Activated CD4-positive, alpha-beta memory T cell treated with anti-CD3 and anti-CD28 coated beads for 36 hours (primary cell): ENCODE measurements at places on chromosomes 6 and 20. TPM values are rescaled to one million over a fixed set of nuclear protein-coding genes. Genes with fewer than 3 reads are reported as not detected.

GRCh38 chr6:5989141-5989723 is 17.5 kb downstream of the NRN1 start:
- DNase-seq = no peak

DNA sequence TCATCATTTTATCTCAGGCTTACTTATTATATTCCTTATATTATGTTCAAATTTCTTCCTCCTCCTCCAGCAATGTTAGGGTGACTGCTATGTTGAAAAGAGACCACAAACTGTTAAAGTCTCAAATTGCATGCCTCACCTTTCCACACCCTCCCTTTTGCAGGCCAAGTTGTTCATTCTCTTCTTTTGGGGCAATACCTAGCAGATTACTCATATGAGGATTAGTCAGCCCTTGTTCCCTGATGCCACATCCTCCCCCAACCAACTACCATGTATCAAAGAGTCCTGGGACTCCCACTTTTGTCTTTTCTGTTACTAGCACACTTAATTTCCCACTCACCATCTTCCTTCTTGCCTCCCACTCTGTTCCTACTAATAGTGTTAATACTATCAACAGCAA is 434.7 kb downstream of the BCKDHB start:
- DNase-seq = no peak

Gene MEP1A
- total RNA-seq = not detected

- DNase-seq = no peak
These were observed 50.5 kb downstream of the BMP7 start for GRCh38 chr20:57215826-57216471.

GRCh38 chr20:33555755-33556154 is 65.9 kb downstream of the CBFA2T2 start:
- DNase-seq = no peak

Gene DDO
- total RNA-seq = not detected

- peak; percentile 14 for DNase-seq
These were observed 64.8 kb downstream of the IBTK start for GRCh38 chr6:82182756-82183155.

GRCh38 chr20:33688938-33689424 is 2.8 kb upstream of the E2F1 start:
- no peak for DNase-seq

DNA sequence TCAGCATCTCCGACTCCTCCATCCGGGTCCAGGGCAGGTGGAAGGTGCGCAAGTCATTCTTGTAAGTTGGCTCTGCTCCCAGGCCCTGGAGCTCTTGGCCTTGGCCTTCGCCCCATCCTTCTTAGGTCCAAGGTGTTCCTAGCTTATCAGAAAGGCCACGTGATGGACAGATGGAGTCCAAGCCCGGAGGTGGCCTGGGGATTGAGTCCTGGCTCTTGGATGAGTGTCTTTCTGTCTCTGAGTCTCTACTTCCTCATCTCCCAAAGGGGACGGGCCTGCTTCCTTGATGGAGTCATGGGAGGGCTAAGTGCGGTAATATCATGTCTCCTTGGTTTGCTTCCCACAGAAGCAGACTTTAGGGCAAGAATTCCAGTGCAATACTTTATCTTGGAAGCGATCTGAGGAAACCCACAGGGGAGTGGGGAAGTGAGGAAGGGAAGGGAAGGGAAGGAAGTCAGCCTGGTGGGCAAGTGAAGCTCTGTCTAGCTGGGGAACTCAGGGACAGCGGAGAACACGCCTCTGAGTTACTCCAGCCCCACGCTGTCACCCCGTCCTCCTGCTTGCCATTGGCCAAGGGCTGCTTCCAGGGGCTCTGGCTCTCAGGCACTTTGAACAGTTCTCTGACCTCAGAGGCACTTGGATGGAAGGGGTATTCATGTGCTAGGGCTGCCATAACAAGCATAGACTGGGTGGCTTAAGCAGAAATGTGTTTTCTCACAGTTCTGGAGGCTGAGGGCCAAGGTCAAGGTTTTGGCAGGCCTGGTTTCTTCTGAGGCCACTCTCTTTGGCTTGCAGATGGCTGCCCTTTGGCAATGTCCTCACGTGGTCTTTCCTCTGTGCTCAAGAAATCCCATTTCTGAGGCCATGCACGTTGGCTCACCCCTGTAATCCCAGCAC is 4.8 kb downstream of the LBP start:
- no peak for DNase-seq

Gene DDX43
- total RNA-seq = 0.29 TPM

Gene GNMT
- total RNA-seq = not detected

Gene ID4
- not detected for total RNA-seq

Gene DPPA5
- not detected for total RNA-seq

Gene CFB
- 0.76 TPM for total RNA-seq

DNA sequence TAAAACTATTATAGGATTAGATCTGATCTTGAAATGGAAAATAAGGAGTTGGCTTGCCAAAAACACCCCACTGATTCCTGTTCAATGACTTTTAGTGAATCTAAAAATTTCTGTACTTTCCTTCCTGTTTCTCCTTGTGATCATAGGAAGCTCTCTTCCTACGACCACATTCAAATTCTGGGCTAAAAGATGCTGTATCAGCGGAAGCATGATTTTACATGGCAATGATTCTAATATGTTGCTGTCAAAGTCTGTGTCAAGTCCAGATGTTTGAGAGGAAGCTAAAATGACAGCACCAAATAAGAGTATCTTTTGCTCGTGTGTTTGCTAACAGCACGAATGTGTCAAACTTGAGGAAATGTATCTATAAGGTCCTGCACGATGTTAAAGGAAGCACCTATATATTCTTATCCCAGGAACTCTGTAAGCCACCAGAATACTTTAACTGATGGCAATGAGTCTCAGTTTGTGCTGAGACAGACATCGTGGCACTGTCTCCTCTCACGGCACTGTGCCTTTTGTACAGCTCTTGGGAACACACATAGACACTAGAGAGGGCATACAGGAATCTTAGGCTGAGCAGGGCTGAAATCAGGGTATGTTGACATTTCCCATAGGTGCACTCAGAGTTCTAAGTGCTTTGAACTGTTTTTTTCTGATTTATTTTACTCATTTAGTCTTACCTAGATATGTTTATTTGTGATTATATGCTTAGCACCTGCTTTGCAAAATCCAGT is 24.9 kb upstream of the MAP3K4 start:
- no peak for DNase-seq

Gene SLC32A1
- not detected for total RNA-seq

GRCh38 chr6:111673937-111674336 is 68.3 kb upstream of the TRAF3IP2 start:
- DNase-seq = no peak

GRCh38 chr6:53284901-53285300 is 63.8 kb downstream of the ELOVL5 start:
- DNase-seq = peak; percentile 57

- no peak for DNase-seq
These were observed 49.8 kb downstream of the SPATA2 start for GRCh38 chr20:49865559-49865958.

Gene CCR6
- 7.4 TPM for total RNA-seq

Gene MATN4
- total RNA-seq = 0.95 TPM

Gene ADTRP
- 26.1 TPM for total RNA-seq

- DNase-seq = no peak
These were observed 458.4 kb downstream of the TBC1D32 start for GRCh38 chr6:120875900-120876299.

- DNase-seq = no peak
These were observed 360.4 kb downstream of the ZFAND3 start for GRCh38 chr6:38179794-38180430.

DNA sequence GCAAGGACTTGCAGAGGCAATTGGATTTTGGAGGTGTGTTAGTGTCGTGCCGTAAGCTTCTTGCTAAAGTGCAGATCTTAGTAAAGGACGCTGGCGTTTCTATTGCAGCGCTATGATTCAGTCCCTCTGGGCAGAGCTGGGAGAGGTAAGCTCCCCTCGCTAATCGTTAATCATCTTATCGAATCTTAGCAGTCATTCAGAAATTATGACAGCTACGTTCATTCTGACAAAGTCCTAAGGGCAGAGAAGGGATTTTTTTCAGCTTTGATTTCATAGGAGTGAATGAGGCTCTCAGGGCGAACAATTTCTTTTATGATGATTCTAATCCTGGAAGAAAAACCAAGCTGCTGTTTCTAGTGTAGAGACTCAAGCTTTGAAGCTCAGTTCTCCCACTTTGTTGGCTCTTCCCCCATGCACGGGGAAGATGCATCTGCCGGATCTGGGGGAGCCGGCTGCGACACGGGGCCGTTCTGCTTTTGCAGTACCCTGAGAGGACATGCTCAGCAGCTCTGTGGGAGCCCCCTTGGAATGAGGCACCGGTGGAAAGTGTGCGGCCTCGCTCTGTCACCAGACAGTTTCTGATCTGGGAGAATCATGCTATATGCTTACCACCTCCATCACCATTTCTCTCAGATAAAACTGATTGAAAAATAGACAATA is 79.1 kb upstream of the SLC22A23 start:
- no peak for DNase-seq

Gene ECT2L
- total RNA-seq = not detected

GRCh38 chr6:45012687-45013086 is 315.4 kb upstream of the RUNX2 start:
- DNase-seq = no peak

GRCh38 chr6:30447237-30447636 is 42.1 kb upstream of the HLA-E start:
- no peak for DNase-seq

Gene TAPBP
- 202 TPM for total RNA-seq

DNA sequence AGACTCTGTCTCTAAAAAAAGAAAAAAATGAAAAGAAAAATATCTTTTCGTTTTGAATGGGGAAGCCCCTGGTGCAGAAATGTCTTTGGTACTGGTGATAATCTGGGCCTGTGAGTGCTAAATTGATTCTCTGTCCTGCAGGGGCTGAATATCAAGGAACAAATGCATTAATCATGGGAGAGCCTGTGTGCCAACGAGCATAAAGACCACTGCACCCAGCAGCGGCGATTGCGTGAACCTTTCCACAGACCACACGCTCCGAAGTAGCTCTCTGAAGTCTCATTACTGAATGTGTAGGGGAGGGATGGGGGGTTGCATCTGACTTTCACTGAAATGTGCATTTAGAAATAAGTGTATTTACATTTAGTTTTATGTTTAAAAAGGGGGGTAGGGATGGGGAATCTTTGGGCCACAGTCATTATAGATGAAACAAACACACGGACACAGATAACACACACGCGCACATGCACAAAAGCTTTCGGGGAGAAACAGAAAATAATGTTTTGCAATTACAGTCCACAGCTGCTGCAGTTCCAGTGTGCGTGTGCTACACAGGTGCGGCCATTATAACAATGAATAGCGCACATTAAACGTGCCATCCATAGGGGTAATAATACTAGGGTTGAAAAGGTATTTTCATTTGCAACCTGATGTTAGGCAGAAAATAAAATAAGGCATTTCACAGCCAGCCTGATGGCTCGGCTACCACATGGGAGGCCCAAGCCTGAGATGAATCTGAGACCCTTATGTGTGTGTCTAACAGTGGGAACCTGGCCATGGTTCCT is 154.0 kb downstream of the MBOAT1 start:
- DNase-seq = no peak

GRCh38 chr20:21376626-21377025 is 20.7 kb downstream of the NKX2-4 start:
- DNase-seq = no peak

DNA sequence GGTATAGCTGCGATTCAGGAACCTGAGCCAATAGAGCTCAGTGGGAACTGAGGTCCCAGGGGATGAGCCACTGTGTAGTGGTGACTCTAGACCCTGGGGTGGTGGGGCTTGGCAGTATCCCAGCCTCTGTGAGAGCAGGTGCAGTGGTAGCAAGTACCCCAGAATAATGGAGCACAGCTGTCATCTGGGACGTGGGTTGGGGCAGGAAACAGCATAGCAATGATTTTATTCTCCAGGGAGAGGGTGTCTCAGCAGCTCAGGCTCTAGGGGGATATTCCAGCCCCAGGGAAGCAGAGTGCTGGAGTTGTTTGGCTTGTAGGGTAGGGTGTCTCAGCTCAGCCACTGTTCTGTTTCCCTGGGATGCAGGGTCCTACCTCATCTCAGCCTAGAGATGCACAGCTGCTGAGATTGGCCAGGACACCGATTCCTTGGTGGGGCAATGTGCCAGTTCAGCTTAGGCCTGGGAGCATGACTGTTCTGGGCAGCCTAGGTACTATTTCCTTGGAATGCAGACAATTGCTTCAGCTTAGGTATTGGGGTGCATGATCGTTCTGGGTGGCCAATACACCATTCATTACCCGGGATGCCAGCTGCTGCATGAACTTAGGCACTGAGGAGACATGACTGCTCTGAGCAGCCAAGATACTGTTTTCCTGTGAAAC is 34.0 kb upstream of the NUP153 start:
- no peak for DNase-seq

DNA sequence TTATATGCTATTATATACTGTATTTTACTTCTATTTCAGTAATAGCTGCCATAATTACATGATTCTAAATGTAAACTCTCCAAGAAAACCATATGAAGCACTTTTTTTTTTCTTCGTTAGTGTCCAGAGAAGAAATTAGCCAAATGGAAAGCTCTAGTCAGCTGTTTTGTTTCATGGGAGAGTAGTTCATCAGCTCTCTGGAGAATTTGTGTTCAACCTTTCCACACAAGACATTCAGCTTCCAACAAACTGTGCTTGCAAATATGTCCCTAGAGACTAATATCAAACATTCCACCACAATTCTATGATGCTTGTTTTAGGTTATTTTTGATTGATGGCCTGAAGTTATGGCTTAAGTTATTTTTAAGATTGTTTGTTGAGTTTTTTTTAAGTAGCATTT is 19.5 kb downstream of the FHL5 start:
- DNase-seq = no peak

Gene USP49
- 6.3 TPM for total RNA-seq

GRCh38 chr20:8616792-8617191 is 452.1 kb upstream of the PLCB4 start:
- no peak for DNase-seq

DNA sequence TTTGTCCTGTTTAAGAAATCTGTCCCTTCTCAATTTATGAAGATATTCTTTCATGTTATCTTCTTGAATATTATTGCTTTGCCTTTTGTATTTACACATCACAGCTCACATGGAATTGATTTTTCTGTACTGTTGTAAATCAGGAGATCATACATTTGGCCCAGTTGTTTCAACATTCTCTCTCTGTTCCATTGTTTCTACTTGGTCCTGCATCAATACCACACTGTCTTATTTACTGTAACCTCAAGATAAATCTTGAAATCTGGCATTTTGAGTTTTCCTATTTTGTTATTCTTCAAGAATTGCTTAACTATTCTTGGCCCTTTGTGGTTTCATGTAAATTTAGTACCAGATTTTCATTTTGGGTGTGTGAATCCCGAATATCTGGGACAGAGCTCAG is 121.7 kb upstream of the CCN2 start:
- no peak for DNase-seq

GRCh38 chr6:158548418-158549161 is 11.3 kb upstream of the TMEM181 start:
- DNase-seq = no peak

Gene TBC1D32
- total RNA-seq = 4.6 TPM

DNA sequence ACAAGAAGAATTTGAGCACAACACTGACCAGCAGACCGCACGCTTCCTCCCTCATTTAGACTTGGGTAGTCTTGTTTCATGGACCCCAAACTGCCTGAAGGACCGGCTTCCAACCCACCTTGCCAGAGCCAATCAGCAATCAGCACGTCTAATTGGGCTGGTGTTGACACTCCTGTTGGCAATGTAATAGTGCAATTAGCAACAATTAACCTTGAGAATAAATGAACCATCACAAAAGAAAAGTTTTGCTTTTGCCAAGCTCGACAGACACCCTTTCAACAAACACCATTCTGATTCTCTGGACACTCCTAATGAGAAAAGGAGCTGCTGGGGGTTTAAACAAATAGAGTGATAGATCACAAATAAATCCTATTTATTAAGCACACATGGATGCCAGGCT is 61.0 kb downstream of the EDN3 start:
- DNase-seq = no peak
